Sigmoid colon (tissue), 7 donors: ENCODE measurements at places on chromosomes 5 and 9. TPM values are rescaled to one million over a fixed set of nuclear protein-coding genes. Genes with fewer than 3 reads are reported as not detected.

Gene DMRTA1
- 0.83 TPM for total RNA-seq

Gene MEGF10
- 1.2 TPM for total RNA-seq

DNA sequence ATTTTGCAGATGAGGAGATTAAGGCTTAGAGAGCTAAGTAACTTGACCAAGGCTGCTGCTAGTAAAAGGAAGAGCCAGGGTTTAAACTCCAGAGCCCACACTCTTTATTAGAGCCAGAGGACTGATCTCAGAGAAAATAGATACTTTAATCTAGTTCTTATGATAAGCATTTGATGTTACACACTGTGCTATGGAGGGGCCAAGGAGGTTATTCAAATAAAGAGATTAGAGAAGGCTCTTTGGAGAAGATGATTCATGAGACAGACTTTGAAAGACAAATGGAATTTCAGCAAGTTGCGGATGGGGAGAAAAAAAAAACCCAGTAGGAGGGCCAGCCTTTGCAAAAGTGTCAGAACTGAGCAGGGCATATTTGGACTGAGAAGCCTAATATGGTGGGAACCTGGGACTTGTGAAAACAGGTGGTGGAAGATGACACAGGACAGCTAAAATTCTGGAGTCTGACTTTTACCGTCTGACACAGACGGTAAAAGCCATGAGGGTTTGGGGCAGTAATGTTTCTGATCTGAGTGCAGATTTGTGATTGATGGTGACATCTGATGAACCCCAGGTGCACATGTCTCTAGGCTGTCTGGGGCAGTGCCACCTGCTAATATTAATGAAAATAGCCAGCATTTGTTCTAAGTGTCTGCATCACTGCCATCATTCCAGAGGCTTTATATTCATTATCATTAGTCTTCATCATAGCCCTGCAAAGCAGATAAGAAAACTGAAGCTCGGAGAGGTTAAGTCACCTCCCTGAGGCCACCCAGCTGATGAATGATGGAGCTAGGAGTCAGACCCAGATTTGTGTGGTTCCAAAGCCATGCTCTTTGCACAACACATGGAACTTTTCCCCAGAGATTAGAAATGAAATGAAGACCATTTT lies 65.3 kb upstream of the CXCL14 start:
- no peak overlapping the region for H3K27ac ChIP-seq
- no peak for DNase-seq
- H3K4me1 ChIP-seq, result no peaks in the 10 kb centered on the region
- no peaks in the 10 kb centered on the region for H3K27me3 ChIP-seq
- no peaks in the 10 kb centered on the region for H3K36me3 ChIP-seq
- H3K4me3 ChIP-seq, result no peak overlapping the region

Gene MEGF9
- 17.7 TPM for total RNA-seq
